ENCODE measurements at places on chromosomes 5 and 9.
A peak's percentile ranks its signal among the peaks of the same experiment; 100 is the strongest.

GRCh38 chr5:102971676-102972293, 148.2 kb downstream of the GIN1 start:
- peak; percentile 42 for DNase-seq

DNA sequence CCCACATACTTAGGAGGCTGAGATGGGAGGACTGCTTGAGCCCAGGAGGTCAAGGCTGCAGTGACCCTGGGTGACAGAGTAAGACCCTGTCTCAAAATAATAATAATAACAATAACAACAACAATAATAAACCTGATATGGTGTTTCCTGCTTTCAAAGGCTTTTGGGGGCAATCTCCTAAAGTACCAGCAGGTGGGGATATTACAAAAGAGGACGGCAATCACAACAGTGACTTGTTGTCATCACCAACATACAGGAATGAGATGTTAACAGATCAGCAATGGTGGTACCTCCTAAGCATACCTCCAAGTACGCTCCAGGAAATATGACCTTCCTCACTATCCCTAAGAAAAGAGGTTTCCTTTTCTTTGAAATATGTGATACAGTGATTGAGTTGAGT, 91.1 kb upstream of the RNF180 start:
- peak; percentile 62 for DNase-seq

- DNase-seq = no peak
These were observed 605.6 kb downstream of the MTRR start for GRCh38 chr5:8474569-8474930.

DNA sequence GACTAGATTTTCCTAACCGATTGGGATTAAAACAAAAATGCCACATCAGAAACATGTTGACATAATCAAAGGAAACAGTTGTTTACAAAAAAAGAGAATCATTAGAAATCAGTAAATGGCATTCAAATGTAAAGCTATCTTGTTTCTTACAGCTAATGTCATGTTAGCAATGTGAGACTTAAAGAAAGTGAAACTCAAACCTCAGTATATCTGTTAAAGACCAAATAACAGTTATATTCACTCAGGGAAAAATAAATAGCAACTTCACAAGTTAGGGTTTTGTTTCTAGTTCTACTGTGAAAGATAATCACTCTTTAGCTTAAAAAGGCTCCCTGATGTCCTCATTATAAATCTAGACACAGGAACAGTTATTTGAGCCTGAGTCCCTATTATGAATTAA, 189.3 kb upstream of the EFNA5 start:
- DNase-seq = no peak

DNA sequence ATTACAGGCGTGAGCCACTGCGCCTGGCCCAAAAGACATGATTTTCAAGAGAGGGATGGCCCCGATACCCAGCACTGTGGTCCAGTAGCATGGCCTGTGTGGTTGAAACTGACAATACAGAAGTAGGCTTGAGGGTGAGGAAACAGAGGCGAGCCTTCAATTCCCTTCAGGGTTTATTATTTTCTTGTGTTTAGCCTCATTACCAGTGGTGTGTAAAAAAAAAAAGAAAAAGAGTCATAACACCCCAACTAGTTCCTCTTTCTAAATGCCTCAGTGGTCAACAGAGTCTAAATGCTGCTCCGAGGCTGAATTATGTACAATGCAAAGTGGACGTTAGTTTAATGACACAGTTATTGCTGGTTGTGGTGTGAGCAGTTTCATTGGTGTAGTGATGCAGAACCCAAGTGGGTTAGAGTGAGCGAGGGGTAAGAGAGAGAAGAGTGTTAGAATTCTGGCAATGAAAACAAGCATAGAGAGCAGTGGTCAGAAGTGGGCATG, 58.8 kb downstream of the SNX30 start:
- no peak for DNase-seq

GRCh38 chr5:174071484-174071883, 26.0 kb downstream of the NSG2 start:
- DNase-seq = no peak

DNA sequence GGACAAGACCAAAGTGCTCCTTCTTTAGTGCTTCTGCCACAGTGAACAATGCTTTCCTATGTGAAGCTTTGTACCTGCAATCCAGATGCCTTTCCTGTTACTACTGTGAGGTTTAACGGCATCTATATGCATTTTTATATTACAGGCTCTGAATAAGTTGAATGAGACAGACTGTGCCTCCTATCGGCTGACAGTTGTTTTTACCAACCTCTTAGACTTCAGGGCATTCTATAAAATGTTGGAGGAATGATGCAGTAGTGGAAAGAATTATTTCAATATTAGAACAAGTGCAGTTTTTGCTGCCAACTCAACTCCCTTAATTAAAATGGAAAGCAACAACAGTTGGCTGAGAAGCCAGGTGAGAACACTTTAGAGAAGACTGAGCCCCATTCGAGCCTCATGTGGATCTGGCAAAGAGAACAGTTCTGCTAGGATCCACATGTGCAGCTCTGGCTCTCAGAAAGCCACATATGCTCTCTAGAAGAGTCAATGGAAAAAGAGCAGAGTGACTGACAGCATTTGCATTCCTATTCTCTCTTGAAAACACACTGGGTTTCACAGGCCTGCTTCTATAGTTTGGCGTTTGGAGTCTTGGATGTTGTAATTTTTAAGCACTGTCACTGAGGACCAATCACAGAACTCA, 147.5 kb downstream of the LURAP1L start:
- no peak for DNase-seq

DNA sequence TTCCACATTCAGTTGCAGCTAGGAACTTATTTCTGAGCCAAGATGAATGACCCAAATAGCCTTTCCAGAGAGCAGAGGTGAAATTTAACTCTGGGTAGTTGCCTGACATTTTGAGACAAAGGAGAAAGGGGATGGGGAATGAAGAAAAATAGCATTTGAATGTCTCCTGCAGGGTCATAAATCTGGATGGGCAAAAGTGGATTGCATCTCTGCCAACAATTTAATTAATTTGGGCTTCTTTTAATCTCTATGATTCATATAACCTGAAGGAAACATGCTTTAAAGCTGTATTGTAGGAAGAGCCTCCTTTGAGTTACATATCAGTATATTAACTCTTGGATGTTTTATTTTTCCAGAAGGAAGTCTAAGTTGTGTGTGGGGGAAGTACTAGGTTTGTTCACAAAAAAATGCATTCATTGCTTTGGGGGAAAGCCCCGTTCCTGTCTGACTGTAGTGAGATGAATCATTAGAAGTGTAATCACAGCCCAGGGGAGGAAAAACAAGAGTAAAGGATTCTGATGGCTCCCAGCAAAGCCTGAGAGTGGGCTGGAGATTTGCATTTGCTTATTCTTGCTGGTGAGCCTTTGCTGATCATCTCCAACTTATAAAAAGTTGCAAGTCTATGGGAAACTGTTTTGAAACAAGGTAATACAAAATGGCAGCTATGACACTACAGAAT, 133.0 kb upstream of the IQGAP2 start:
- peak; percentile 50 for DNase-seq

GRCh38 chr9:91315191-91315590, 46.5 kb downstream of the AUH start:
- DNase-seq = no peak

DNA sequence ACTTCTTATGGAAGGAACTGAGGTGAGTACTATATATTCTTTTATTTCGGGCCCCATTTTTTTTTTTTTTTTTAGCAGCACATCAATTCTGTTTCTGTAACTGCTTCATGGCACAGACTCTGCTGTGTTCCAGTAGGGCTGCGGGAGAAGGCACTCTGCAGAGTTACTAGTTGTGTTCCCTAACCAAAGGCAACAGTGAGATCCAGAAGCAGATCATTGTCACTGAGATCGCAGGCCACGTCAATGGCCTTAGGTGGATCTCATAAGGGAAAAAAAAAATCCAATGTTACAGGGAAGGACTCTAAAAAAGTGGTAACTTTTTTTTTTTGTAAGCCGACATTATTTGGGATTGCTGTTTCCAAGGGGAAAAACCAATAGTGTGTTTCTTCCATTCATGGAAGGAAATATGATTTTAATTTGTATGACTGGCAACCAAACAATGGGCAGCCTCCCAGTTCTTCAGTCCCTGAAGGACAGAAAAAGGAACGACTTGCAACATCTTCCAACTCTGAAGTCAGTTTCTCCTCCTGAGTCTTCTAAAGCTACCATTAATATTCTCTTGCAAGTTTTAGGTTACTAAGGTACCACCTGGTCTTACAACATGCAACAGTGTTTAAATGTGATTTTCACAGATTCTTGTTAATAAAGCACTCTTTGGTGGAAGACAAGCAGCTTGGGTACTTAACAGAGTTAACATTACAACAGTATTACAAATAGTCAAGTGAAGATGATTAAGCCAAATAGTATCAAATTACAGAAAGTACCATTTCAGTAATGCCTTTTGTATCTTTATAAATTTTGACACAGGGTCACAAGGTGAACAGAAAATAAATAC, 52.8 kb downstream of the HABP4 start:
- no peak for DNase-seq

DNA sequence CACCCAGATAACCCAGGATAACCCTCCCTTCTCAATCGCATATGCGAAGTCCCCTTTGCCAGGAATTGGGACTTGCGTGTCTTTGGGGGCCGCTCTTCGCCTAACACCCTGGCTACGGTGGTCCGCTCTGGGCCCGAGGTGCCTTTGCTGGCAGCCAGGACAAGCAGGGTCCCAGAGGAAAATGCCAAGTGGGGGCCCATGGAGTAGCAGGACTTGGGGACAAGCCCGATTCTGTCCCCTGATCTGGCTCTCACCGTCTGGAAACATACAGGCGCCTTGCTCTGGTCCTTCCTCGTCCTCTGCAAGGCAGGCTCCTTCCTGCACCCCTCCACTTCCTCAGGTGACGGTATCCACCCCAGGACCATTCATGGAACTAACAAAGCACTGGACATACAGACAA, 78.1 kb upstream of the UNC5A start:
- DNase-seq = no peak

DNA sequence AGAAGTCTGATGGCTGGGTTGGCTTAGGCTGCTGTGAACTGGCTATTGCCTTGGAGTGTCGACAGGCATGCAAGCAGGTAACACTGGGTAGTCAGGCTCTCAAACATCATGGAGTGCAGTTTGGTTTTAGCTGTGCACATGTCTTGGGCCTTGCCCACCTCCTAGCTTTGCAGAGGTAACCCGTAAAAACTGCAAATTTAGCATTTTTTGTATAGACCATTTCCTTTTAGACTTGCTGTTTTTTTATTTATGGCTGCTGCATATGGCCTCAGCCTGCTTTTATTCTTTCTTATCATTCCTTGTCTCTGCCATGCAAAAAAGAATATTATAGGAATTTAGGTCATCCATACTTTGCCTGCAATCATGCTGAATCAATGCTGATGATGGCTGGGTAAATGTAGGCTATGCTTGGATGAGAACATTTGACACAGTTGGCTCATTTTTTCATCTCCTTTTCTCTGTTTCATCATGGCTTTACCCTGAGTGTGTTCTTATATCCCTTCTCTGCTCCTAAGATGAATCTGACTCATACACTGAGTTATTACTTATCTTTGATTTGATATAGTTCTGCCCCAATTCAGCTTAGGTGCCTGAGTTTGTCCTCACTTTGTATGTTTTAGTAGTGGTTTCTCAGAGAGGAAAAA, 27.2 kb downstream of the RECK start:
- no peak for DNase-seq
